ENCODE measurements at places on chromosomes 7 and 10.

DNA sequence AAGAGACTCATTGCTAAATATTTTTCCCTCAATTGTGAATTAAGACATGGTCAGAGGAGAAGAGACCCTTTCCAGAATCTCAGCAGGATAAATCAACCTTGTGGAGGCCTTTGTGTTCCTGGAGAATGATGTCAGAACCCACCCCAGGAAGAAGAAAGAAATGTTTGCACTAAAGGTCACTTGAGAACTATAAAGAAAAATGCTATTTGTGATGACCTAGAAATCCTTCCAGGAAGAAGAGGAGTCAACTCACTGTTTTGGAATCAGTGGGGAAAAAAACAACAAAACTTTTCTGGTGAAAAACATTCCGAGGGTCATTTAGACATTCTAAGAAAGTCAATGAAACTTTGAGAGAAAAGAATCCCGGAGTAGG lies 129.1 kb upstream of the ANKRD1 start:
- no peak for DNase-seq

DNA sequence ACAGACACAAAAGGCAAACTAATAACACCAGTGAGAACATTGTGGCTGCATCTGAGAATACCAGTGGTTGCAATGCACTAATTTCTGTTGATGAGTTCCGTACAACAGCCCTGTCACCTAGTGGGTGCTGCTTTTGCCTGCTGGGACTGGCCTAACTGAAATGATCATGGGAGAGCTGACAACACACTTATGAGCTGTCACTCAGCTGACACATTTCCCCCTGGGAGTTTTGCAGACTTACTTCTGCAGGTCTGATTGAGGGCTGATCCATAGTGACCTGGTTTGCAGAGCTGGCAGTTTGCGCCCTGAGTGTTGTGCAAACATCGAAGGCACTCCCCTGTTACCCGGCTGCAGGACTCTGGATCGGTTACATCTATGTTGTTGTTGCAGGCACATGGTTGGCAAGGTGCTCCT lies 60.6 kb upstream of the LAMB1 start:
- DNase-seq = no peak

- no peak for DNase-seq
These were observed 36.6 kb upstream of the CYP2C19 start for GRCh38 chr10:94725871-94726270.

GRCh38 chr7:32273297-32273696 lies 203.1 kb upstream of the PDE1C start:
- DNase-seq = no peak

DNA sequence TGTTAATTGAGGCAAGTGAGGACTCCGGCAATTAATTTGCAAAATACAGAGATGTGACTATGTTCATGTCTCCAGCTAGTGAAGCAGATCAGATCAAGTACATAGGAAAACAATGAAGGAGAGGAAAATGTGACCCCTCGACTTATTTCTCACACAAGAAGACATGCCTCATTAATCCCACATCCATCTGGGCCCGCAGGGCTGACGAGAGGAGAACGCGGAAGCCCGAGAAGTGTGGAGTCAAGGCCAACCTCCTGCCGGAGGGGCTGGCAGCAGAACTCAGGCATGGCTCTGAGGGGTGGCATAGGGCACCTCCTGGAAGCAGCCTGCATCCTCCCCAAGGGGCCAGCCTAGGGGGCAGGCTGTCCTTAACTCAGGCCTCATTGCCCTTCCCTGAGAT lies 54.4 kb downstream of the ZNF503 start:
- DNase-seq = no peak

- DNase-seq = no peak
These were observed 57.5 kb downstream of the COL17A1 start for GRCh38 chr10:104028146-104028545.

GRCh38 chr10:77251297-77252013 lies 386.2 kb downstream of the KCNMA1 start:
- no peak for DNase-seq

- no peak for DNase-seq
These were observed 27.0 kb downstream of the JMJD1C start for GRCh38 chr10:63438506-63439498.

DNA sequence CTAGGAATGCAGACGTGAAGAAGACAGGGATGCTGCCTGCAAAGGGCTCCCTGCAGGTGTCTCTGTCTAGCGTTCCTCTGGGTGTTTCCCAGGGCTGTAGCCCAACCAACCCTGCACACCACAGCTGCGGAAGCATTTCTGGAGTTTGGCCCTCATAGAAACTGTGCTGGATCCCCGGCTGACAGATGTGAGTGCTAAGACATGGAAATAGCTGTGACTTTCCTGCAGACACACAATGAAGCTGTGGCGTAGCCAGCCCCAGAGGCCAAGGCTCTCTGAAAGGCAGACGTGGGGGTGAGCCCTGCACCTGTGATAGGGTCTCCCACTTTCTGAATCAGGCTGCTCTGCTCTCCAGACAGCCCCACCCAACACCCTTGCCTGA lies 44.8 kb downstream of the ADCYAP1R1 start:
- no peak for DNase-seq

DNA sequence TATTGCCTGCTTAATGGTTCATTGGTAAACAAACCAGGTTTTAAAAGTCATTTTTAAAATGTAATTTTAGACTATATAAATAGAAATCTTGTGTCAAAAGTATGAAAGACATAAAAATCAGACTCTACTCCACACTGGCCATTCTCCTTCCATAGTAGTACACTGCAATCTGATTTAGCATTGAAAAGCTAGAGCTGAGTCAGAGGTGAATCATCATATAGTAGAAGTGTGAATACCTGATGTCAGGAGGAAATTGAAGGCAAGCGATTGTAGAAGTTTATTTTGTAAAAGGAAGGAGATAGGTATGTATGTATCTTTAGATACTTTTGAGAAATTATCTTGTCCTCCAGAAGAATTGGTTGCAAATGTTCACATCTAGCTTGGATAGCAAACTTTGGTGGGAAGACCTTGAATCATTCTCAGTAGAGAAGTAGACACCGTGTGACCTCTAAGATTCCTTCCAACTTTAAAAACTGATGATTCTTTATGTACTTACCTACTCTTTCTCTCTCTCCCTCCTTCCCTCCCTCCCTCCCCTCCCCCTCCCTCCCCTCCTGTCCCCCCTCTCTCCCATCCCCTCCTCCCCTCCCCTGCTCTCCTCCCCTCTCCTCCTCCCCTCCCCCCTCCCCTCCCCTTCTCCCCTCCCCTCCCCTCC lies 88.1 kb downstream of the BTAF1 start:
- DNase-seq = no peak

- DNase-seq = no peak
These were observed 4.6 kb downstream of the GNAI1 start for GRCh38 chr7:80139236-80139635.

- no peak for DNase-seq
These were observed 320.5 kb downstream of the DGKB start for GRCh38 chr7:14582010-14582409.

- DNase-seq = no peak
These were observed 60.6 kb downstream of the WDR37 start for GRCh38 chr10:1116696-1117280.

- DNase-seq = no peak
These were observed 53.2 kb downstream of the GSAP start for GRCh38 chr7:77362905-77363304.

GRCh38 chr10:128377988-128378387 lies 251.8 kb upstream of the MKI67 start:
- no peak for DNase-seq

DNA sequence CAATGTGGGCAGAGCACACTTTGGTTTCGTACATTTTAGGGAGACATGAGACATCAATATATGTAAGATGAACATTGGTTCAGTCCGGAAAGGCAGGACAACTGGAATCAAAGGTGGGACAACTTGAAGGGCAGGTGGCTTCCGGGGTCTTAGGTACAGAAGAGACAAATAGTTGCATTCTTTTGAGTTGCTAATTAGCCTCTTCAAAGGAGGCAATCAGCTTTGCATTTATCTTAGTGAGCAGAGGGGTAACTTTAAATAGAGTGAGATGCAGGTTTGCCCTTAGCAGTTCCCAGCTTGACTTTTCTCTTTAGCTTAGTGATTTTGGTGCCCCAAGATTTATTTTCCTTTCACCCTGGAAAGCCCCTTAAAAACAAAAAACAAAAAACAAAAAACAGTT lies 21.3 kb downstream of the ZNF487 start:
- no peak for DNase-seq

GRCh38 chr10:125024497-125025234 lies 82.7 kb downstream of the ZRANB1 start:
- no peak for DNase-seq

DNA sequence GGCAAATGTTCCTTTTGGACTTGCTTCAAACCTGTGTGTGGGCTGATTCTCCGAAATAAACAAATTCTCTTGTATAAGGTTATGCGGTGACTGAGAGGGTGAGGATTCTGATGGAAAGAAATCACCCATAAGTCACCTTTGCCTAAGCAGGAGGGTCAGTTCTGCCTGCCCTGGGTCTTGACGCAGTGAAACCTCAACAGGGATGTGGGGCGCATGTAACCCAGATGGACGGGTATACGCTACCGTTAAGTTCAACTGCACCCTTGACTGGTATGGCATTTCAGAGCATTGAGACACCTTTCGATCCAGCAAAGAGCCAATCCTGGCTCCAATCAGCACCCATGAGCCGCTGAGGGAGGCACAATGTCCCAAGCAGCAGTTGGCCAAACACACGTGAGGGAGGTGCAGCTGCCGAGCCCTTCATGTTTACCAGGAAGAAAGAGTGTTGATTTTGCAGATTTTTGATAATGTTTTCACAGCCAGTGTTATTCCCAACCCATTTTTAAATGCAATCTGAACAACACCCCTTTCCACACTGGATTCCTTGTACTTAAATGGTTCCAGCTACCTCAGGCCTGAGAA lies 48.1 kb downstream of the SORBS1 start:
- DNase-seq = no peak

- no peak for DNase-seq
These were observed 98.8 kb downstream of the PRKAG2 start for GRCh38 chr7:151777908-151778670.

- no peak for DNase-seq
These were observed 61.7 kb downstream of the PRPF18 start for GRCh38 chr10:13648425-13648824.

- no peak for DNase-seq
These were observed 180.2 kb upstream of the CACNA2D1 start for GRCh38 chr7:82623812-82624211.

DNA sequence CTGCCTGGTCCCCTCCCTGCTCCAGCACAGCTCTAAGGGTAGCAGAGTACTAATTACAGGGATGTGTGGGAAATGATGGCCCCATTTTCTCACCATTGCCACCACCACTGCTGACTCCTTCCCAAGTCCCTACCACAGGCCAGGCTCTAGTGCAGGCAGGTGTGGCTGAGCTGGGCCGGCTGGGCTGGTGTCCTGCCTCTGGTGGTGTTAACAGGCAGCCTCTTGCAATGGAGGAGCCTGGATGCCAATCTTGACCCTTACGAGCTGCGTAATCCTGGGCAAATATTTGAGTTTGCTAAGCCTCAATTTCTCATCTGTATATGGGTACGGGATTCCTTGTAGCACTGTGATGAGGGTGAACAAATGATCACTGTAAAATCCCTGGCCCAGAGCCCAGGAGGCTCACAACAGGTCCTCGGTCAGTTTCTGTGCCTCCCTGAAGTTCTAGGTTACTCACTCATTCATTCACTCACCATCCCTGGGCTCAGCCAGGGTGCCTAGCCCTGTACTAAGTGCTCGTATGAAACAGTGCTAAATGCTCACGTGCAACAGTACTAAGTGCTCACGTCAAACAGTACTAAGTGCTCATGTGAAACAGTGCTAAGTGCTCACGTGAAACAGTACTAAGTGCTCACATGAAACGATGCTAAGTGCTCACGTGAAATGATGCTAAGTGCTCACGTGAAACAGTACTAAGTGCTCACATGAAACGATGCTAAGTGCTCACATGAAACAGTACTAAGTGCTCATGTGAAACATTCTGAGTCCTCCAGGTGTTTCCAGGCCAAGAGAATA lies 2.3 kb upstream of the FZD9 start:
- DNase-seq = no peak

GRCh38 chr10:2431961-2432360 lies 635.4 kb upstream of the PFKP start:
- DNase-seq = no peak

DNA sequence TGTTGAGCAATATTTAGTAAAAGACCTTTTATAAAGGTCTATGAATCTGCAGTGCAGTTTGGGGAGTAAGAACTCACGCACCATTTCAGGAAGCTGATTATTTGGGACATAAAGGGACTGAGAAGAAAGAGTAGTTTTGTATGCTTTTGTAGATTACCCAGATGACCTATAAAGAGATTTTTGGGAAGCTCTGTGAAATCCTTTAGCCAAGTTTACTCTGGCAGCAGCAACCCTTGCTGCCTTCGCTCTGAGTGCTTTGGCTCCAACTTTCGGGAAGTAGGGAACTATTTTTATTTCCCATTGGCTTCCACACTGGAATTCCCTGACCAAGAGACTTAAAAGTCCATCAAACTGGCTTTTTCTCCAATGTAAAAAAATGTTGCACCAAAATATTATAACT lies 1110.1 kb upstream of the PHF14 start:
- no peak for DNase-seq

GRCh38 chr7:137245186-137245585 lies 98.3 kb downstream of the PTN start:
- DNase-seq = no peak

- no peak for DNase-seq
These were observed 1530.2 kb upstream of the LRRTM3 start for GRCh38 chr10:65395631-65396030.

- no peak for DNase-seq
These were observed 11.9 kb downstream of the STRA8 start for GRCh38 chr7:135245226-135246190.

DNA sequence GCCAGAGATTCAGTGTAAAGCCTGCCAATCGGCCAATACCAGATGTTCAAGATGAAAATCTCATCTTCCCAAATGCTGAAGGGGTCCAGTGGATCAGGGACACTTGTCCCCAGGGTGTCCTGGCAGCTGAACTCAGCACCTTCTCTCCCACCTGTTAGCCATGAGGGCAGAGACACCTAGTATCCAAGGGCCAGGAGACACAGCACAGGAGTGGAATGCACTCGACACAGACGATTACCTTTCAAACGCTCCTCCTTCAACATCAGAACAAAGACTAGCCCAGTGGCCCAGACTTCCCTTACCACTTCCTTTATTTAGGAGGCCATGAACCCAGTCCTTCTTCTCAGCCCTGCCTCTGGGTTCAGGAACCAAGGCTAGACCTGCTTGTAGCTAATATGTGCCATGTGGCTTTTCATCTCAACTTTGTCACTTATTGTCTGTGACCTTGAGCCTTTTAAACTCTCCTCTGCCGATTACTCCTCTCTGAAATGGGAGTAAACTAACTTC lies 180.3 kb upstream of the PLXNA4 start:
- no peak for DNase-seq

- no peak for DNase-seq
These were observed 495.3 kb downstream of the LRMDA start for GRCh38 chr10:75926763-75927162.

- DNase-seq = no peak
These were observed 302.2 kb upstream of the PODXL start for GRCh38 chr7:131858611-131859010.

Data from activated T-helper 9 cell treated with anti-CD3 and anti-CD28 coated beads, Interleukin-2, amount 50 U/mL, for 16 hours (primary cell).